ENCODE measurements at places on chromosomes 7 and 10.

GRCh38 chr7:71419546-71420337 is 287.8 kb downstream of the GALNT17 start:
- no peak for DNase-seq

DNA sequence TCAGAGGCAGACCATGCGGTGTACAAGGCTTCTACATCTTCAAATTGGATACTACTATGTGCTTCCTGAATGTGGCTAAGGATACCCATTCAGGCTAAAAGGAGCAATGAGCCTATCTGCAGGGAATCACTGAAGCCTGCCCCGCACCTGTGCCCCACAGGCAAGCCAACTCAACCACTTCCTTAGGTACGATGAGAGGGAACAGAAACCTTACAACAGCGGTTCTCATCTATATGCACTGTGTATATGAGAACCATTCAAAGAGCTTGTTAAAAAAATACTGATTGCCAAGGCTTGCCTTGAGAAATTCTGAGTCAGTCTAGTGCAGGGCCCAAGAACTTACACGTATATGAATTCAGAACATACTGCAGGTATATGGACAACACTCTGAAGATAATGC is 679.6 kb downstream of the PARD3 start:
- no peak for DNase-seq

DNA sequence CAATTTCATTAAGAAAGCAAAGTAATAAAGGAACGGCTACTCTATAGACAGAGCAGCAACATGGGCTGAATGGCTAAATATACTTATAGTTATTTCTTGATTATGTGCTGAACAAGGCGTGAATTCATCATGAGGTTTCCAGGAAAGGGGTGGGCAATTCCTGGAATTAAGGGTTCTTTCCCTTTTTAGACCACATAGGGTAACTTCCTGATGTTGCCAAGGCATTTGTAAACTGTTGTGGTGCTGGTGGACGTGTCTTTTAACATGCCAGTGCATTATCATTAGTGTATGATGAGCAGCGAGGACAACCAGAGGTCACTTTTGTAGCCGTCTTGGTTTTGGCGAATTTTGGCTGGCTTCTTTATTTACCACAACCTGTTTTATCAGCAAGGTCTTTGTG is 28.5 kb upstream of the ZMYND11 start:
- DNase-seq: no peak

DNA sequence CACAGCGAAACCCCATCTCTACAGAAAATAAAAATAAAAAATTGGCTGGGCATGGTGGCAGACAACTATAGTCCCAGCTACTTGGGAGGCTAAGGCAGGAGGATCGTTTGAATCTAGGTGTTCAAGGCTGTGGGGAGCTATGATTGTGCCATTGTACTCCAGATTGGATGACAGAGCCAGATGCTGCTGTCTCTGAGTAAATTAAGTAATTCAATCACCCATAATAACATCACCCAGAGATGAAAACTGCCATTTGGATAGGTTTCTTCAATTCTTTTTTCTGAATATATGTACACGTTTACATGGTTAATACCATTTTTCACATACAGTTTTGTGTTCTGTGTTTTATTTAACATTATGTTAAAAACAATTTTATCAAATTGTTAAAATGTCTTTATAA is 79.3 kb downstream of the WIPF3 start:
- no peak for DNase-seq

- DNase-seq: no peak
These were observed 6.9 kb upstream of the MRPS24 start for GRCh38 chr7:43876241-43876640.

DNA sequence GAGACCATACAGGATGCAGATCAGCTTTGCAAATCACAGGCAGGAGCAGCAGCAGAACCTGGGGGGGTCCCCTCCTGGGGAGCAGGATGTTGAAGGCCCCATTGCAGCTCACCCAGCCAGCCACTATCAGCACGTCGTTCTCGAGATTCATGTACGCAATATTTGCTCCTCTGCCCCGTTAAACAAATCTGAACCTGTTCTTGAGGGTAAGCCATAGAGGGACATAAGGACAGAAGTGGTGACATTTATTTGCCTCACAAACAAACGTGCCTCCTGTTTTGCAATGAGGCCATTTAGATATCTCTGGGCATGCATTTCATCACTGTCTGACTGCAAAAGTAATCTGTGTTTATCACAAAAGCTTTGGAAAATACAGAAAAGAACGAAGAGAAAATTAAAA is 87.3 kb upstream of the BAIAP2L1 start:
- no peak for DNase-seq

GRCh38 chr10:32217216-32217615 is 129.7 kb downstream of the EPC1 start:
- DNase-seq: no peak

DNA sequence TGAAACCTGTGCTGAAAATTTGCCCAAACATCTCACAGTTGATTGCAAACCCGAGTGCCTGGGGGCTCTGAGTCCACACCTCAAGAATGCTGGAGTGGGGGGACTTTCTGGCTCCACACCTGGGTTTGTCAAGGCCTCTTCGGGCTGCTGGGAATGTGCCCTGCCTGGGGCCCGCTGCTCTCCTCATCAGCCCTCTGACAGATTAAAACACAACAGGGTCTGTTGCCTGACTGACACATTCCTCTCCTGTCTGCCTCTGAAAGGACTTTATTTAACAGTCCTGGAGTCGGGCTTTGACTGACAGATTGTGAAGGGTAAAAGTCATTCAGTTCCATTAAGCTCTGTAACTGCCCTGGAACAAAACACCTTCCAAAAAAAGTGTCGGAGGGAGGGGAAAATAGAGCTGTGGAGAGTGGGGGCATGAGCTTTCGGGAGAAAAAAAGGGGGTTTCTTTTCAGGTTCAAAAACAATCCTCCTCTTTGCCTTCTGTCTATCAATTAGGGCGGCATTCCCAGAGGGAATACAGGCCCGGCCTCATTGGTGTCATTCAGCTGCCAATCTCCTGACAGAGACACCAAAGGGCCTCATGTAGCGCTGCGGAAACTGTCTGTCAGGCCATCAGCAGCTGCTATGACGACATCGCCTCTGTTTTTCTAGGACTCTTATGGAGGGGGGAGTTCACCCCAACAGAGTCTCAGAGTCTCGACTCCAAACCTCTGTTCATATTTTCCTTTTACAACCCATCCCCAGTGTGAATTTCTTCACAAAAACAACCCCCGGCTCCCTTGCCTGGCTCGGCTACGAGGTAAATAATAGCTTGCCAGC is 398.8 kb upstream of the NFE2L3 start:
- DNase-seq: no peak

- DNase-seq: no peak
These were observed 36.0 kb downstream of the COL17A1 start for GRCh38 chr10:104049504-104050250.

DNA sequence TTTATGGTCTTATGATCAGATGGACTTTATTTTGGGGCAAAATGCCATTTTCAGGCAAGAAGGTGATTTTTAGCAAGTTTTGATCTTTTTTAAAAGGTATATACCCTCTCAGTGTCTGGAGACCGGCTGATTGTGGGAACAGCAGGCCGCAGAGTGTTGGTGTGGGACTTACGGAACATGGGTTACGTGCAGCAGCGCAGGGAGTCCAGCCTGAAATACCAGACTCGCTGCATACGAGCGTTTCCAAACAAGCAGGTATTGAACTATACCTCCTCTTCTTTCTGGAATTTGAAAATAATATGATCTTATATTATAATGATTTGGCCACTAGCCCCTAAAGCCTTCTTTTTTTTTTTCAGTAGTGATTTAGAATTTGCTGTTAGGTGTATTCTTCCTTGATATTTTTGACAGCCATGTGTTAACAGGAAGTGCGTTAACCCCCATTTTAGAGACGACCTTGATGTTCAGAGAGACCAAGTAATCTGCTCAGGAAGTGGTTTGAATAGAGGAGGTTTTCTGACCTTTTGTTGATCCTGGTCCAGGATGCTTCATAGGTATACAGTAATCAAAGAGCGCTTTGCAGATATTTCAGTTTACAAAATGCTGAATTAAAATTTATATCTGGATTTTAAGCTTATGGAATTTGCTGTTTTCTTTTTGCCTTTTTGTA is 6.2 kb downstream of the BUB3 start:
- no peak for DNase-seq

DNA sequence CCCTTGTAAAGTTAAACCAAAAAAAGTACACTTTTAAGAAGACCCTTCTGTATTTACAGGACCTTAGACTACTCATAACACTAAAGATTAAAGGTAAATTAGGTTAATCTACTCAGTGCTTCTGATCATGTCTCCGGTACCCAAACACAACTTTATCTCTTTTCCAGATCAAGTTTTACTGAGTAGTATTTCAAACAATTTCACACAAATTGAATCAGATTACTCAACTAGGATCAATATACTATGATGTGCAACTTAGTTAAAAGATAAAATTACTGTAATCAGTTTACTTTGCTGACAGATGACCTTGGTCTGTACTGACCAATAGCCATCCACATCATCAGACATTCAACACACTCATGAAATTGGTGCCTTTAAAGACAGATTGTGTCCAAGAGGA is 191.4 kb downstream of the SEMA3A start:
- DNase-seq: no peak

GRCh38 chr7:73740212-73740611 is 1.6 kb upstream of the ABHD11 start:
- DNase-seq: no peak

GRCh38 chr7:24773646-24774045 is 16.4 kb upstream of the GSDME start:
- no peak for DNase-seq

DNA sequence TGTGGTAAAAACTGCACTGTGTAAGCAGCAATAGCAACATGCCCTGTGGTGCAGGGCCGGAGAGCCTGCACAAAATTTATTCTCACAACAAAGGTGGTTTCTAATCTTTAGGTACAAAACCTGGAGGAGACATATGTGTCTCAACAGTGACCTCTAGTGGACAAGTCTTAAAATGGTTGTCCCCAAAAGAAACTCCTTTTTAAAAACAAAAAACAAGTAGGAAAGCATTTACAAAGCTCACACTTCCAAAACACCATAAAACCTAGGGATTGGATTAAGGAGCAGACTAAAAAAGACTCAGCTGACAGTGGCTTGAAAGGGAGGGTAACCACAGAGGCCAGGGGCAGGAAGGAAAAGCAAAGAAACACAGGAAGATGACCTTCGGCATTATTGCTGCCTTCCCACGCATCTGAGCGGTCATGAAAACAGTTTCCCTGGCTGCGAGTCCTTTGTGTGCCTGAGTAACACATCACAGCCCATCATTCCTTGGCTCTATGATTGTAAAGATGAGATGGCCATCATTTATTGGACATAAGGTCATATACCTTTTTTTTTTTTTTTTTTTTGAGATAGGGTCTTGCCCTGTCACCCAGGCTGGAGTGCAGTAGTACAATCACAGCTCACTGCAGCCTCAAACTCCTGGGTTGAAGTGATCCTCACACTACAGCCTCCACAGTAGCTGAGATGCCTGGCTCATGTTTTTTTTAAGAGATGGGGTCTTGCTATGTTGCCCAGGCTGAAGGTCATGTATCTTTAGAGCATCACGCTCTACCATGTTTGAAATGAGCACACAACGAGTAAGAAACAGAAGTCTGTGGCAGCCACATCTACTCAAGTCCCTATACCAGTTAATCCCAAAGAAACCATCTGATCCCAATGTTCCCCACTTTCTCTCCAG is 39.5 kb downstream of the RSU1 start:
- peak; percentile 15 for DNase-seq

DNA sequence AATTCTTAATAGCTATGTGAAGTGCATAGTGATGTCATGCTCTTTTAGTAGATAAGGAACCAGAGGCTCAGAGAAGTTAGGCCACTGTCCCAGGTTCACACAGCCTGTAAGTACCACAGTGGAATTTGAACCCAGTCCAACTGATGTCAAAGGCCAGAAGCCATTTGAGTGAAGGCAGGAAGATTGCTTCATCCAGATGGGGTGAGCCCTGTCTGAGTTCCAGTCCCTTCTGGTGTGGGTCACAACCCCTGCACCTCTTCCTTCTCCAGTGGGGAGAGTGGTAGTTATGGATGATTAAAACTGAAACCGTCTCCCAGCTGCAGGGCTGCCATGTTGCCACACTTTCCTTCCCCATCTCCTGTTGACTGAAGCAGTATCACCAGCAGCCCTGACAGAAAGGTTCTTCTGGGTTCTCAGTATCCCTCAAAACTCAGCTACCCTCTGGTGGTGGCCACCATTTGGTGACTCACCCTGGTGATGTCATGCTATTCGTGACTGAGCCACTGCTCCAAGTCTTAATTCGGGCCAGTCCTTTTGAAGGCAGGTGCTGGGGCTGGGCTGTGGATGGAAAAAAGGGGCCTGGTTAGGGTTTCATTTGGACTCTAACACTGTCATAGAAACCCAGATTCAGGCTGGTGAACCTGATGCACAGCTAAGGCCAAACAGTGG is 1.5 kb upstream of the C10orf95 start:
- DNase-seq: no peak

GRCh38 chr10:19998482-19998881 is 182.2 kb downstream of the PLXDC2 start:
- no peak for DNase-seq

DNA sequence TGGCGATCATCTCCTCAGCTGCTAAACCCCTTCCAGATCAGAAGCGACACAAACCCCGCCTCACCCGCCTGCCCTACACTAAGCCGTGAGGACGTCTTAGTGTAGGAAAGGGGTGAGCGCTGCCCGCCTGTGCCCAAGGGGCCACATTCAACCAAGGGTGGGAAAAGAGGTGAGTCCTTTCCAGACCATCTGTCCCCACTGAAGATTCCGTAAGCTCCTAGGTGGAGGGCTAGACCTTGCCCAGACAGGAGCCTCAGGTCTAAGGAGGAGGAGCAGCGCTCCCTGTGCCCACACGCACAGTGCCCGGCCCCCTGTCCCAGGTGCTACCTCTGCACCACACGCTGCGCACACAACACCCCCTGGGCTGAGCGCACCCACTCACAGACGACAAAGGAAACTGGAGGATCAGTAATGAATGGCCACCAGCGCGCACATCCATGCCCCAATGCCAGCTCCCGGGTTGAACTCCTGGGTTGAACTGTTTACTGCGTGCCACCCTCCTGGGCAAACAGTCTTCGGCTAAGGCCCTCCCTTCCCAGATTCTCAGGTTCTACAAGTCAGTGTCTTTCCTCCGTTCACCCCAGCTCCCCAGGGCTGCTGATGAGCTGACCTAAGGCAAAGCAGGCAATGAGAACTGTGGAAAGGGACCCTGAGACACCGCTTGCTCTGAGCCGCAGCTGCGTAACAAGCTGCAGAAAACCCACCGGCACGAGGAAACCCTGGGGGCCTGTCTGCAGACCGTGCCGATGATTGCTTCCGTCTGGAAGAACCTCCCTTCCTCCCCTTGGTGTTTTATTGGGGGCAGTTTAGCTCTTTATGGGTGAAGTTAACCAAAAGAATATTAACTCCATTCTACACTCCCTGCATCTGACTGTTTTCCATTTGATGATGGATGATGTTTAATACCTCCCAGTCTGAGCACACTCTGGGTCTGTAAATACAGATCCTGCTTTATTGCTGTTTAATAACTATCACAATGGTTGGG is 185.9 kb downstream of the MAD1L1 start:
- no peak for DNase-seq

- no peak for DNase-seq
These were observed 15.0 kb downstream of the CYP51A1 start for GRCh38 chr7:92119213-92119759.

DNA sequence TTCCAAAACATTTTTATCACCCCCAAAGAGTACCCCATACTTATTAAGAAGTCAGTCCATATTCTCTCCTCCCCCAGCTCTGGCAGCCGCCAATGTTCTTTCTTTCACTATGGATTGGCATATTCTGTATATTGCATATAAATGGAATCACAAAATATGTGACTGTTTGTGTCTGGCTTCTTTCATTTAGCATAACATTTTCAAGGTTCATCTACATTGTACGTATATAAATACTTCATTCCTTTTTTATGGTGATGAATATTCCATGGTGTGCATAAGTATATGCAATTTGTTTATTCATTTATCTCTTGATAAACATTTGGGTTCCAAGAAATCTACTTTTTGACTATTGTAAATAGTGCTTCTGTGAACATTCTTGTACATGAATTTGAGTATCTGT is 653.1 kb downstream of the XPNPEP1 start:
- no peak for DNase-seq
